ENCODE measurements at places on chromosomes 2 and 18.

DNA sequence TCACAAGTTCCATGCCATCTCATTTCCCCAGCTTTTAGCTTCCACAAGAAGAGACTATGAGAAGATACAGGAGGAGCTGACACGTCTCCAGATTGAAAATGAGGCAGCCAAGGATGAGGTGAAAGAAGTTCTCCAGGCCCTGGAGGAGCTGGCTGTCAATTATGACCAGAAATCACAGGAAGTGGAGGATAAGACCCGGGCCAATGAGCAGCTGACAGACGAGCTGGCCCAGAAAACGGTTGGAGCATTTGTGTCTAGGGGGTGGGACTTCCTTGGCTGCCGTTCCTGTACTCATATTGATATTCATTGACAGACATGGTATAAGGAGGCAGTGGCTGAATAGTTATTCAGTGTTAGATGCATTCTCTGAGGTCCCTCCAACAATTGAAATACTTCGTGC is 57.2 kb upstream of the LYPD6B start:
- DNase-seq: no peak

GRCh38 chr2:8329660-8330622 is 351.9 kb upstream of the ID2 start:
- no peak for DNase-seq

DNA sequence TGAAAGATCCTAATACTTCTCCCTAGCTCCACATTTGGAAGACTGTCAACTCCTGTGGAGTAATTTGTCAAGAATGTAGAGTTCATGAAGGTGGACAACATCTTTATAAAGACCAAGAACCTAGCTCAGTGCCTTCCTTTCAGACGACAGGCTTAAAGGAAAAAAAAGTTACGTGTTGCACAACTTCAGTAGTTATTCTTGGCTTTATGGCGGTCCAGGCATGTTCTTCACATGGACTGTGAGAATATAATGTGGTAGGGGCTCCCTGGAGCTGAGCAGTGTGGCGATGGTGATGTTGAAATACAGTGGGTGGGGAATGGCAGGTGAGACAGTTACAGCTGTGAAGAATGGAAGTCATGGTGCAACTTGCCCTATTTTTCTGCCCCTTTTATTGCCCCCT is 3.9 kb downstream of the TAF1B start:
- DNase-seq: no peak

GRCh38 chr2:219414857-219415256 is 3.3 kb upstream of the DES start:
- no peak for DNase-seq

- no peak for DNase-seq
Observed at GRCh38 chr2:219292616-219293015, 13.4 kb downstream of the DNAJB2 start.

DNA sequence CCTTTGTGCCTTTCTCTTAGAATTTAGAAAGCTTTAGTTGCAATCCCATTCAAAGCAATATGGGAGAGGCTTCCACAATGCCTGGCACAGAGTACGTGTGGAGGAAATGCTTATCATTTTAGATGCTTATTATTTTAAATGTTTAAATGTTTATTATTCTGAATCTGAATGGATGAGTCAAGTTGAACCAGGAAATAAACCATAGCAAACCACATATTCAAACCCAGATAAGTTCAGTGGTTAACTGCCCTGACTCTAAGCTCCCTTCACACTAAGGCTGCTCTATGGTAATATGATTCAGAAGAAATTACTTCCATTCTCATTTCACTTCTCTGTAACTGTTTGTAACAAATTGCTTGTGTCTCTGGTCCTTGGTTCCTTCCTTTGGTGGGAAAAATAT is 5.2 kb upstream of the PPP4R1 start:
- no peak for DNase-seq

GRCh38 chr2:45649858-45650811 is 1.3 kb upstream of the PRKCE start:
- DNase-seq: peak; percentile 8

DNA sequence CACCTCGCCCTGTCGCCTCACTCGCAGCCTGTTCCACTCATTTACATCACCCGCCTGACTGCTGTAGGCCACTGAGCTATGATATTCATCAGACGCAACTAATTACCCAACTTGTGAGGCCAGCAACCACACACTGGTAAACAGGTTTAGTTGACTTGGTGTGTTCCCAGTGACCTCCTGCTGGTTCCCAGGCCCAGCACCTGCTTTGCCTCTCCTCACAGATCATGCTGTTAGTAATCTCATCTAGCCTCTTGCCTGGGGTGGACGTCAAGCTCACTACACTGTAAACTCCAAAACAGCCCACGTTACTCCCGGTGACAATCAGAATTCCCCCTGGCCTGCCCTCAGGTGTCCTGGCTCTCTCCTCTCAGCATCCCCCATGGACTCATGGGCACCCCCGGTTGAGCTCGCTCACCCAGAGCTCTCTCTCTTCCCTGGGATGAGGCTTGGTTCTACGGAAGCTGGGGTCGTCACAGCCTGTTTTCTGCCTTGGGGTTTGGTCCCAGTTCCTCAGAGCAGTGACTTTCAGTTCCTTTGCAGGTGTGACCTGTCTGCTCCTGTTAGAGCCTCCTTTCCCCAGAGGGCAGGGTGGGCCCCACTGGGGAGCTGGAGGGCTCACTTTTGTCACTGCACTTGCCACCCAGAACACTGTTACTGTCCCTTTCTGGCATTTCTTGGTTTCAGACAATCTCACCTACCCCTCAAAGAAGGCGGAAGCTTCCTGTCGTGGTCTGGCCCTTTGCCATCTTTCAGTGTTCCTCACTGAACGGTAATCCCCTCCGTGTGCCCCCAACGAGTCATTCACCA is 40.3 kb downstream of the INPP5D start:
- DNase-seq: peak; percentile 34

DNA sequence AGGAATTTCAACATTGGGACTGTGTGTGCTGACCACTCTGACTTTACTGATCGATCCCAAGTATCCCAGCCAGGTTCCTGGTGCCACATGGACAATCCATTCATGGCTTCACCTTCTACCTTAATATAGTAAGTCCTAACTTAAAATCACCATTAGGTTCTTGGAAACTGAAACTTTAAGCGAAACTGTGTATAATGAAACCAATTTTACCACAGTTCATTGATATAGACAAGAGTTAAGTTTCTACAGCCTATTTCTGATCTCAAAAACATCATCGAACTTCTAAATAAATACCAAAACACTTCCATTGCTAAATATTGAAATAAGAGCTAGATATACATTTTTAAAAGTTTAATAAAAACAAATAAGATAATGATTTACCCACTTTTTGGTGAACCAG is 4.4 kb upstream of the EXOC6B start:
- DNase-seq: no peak

GRCh38 chr18:49731860-49732311 is 81.4 kb downstream of the ACAA2 start:
- no peak for DNase-seq

- no peak for DNase-seq
Observed at GRCh38 chr18:77167251-77167650, 34.7 kb upstream of the MBP start.

- no peak for DNase-seq
Observed at GRCh38 chr2:241514986-241515737, 6.8 kb upstream of the STK25 start.

GRCh38 chr18:69402533-69402989 is 1.9 kb downstream of the DOK6 start:
- DNase-seq: no peak

- DNase-seq: no peak
Observed at GRCh38 chr2:20468549-20469500, 22.0 kb downstream of the RHOB start.

GRCh38 chr2:163878718-163879117 is 142.9 kb upstream of the FIGN start:
- DNase-seq: no peak

DNA sequence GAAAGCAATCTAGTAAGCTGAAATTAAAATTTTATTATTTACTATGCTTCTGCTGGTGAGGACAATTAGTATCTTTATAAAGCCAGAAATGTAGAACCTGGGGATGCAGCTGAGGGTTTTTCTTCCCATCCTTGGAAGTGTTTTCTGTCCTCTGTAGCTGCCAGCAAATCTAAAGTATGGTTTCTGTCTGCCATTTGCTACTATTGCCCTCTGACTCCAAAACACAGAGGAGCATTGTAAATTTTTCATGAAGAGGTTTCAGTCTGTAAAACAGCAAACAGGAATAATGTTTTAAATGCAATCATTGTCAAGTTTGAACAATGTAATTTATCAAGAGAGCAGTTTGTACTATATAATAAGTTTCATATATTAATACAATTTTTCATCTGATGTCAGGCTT is 258.8 kb downstream of the ZNF407 start:
- DNase-seq: no peak

GRCh38 chr2:15177103-15177502 is 384.0 kb downstream of the NBAS start:
- peak; percentile 13 for DNase-seq

GRCh38 chr2:19872302-19872701 is 29.5 kb downstream of the TTC32 start:
- DNase-seq: no peak

Measured in stimulated activated CD8-positive, alpha-beta memory T cell treated with anti-CD3 and anti-CD28 coated beads, Interleukin-7, amount 100 ng/mL, for 1 hour (primary cell).